ENCODE measurements at places on chromosomes 4 and X.

GRCh38 chr4:182880387-182881356 is 36.5 kb downstream of the DCTD start:
- DNase-seq, result no peak

- DNase-seq, result no peak
Measured at GRCh38 chr4:24248674-24249630, 335.4 kb downstream of the DHX15 start.

- DNase-seq, result peak; percentile 40
Measured at GRCh38 chrX:106894392-106894909, 8.7 kb downstream of the RIPPLY1 start.

- DNase-seq, result no peak
Measured at GRCh38 chrX:119475389-119476101, 7.3 kb downstream of the SLC25A5 start.

DNA sequence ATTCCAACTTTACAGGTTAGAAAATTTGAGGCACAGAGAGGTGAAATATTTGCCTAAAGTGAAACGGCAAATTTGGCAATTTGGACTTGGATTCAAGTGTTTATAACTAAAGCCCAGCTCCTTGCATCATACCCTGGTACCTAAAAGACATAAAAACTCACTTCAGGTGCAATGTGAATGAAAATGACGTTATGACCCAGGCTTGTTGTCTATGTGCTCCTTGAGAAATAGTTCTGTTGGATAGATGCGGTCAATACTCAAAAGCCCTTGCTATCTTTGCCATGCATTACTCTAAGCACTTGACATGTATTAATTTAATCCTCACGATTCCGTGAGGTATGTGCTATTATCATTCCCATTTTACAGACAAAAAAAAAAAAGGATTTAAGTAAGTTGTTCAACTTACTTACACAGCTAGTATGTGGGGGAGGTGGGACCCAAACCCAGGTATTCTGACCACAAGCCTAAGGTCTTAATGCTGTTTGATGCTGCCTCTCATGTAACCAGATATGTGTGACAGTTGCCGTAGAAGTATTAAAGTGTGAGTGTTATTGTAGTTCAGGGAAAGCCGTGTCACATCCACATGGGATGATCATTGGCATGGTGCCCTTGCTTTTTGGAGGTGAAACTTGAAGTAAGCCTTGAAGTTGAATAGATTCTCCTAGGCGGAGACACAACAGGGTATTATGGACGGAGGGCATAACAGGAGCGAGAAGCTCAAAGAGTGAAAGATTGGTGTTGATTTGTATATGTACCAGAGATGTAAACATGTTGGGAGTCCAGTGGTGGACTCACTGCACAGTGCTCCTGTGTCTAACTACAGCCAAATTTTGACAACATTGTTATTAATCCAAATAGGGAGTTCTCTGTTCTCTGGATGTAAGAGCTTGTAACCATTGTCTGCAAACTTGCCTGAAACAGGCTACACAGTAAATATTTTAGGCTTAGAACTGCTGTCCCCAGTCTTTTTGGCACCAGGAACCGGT is 3.1 kb downstream of the SCML1 start:
- DNase-seq, result no peak

DNA sequence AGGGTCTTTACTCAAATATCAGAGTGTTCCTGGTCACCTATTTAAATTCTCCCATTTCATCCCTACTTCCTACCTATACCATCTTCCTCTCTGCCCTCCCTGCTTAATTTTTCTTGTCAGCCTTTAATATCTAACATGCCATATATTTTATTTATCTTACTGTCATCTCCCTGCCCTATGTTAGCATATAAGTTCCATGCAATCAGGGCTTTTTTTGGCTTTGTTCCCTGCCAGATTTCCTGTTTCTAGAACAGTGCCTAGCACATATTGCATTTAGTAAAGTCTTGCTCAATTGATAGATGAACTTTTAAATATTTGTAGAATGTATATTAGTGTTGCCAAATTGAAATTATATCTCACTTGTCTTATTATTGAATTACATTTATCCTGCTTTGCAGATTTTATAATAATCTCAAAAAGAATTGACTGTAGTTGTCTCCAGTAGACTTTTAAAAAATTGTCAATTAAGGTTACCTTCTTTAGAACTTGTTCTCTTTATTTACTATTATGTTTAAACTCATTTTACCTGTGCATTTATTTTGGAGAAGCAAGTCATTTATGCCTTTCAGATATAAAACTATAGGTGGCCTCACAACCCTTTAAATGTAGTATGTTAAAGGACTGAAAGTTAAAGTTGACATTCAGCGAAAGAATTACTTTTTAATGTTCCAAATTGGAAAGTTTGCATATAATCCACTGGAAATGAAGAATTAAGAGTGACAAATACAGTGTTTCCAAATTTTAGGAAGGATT is 108.2 kb upstream of the BMPR1B start:
- DNase-seq, result no peak

DNA sequence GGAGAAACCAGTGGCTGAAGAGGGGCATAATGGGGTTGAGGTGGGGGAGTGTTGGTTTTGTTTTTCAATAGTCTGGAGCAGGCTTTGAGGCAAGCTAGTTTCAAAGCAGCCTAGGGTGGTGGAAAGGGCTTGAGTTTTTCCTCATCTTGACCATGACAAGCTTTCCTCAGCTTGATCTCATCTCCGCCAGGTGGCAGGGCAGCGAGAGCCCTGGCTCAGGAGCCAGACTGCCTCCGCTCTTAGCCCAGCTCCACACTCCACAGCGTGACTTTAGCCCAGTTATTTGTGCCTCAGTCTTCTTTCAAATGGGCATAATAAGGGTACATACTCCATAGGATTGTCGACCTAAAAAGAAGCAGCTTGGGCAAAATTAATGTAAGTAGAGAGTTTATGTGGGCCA is 29.9 kb upstream of the SOWAHD start:
- DNase-seq, result no peak

GRCh38 chr4:8108261-8108660 is 50.4 kb downstream of the ABLIM2 start:
- DNase-seq, result no peak

DNA sequence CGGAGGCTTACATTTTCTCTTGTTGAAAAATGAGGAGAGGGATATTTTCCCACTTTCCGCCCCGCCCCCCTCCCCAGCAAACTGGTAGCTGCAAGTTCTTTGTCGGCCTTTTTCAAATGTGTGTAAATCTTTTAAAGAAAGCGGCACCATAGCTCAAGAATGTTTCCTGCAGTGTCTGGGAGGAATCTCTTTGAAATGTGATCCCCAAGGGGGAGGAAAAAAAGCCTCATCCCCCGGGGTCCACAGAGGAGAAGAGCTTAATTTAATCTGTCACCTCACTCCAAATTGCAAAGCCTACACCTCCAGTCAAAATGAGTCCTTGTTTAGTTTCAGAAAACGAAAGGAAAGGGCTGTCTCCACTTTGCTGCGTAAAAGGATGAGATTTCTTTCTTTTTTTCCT is 34.8 kb downstream of the ASMT start:
- no peak for DNase-seq

- DNase-seq, result no peak
Measured at GRCh38 chr4:154692304-154692818, 51.4 kb upstream of the LRAT start.

DNA sequence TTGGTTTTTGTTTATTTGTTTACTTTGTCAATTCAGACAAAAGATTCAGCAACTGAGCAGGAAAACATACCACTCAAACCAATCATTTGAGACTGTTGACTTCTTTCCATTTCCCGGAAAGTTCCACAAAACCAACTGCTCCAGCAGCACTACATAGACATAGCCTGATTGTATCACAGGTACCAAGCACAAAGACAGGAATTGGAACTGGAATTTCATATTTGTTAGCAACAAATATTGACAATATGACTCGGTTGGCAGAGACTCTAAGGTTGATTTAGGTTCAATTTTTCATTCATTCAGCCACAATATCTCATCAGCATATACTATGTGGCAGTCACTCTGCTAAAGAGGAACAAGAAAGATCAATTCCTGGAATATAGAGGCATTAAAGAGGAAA is 364.0 kb downstream of the ZIC3 start:
- DNase-seq, result no peak
